NCI-H1105 treated with DMSO at 0.1 percent for 48 hours (cell line): ENCODE measurements at places on chromosomes 3 and 15.
A peak's percentile ranks its signal among the peaks of the same experiment; 100 is the strongest.

DNA sequence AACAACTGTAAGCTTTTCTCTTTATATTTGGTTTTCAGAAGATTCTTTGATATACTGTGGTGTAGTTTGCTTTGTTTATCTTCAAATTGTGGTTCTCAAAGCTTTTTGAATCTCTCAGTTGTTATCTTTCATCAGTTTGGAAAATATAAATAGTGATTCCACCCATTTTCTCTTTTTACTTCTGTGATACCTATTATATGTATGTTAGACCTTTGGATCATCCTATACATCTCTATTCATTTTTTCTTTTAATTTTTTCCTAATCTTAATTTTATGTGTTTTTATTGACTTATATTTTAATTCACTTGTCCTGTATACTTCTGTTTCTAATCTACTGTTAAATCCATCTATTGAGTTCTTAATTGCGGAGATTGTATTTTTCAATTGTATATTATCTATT, 160.7 kb upstream of the COL8A1 start:
- no peak for DNase-seq

- DNase-seq, result no peak
These were observed 454.8 kb upstream of the CBLB start for GRCh38 chr3:106323586-106323985.

DNA sequence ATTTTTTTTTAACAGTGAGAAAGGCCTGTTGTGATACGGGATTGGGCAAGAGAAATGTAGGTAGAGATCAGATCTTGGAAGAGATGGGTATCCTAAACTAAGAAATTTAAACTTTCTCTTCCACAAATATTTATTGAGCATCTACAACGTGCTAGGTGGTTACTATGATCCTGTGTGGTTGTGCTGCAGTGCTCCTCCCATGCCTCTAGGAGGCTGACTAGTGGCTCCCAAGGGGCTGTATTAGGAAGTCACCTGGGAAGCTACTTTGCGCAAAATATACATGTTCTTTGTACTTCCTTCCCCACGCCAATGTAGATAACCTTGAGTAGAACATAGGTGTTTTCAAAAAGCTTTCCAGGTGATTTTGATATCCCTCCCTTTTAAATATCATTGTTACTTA, 27.2 kb downstream of the USP3 start:
- DNase-seq, result no peak

- peak; percentile 14 for DNase-seq
These were observed 69.7 kb upstream of the LRRFIP2 start for GRCh38 chr3:37243820-37244748.

DNA sequence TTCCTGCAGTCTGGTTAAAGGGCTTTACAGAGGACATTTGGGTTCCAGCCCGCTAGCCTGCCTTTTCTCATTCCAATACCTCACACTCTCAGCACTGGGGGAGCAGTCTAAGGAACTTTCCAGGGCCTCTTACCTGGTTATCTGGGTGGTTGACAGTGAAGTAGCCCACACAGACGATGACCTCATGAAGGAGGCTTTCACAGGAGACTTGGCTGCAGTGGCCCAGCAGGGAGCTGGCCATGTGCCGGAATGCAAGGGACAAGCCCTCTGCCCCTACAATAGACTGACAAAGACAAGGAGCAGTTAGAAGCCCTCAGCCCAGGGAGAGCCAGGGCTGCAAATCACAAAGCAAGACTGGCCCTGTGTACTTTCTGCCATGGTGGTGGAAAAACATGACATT, 39.5 kb downstream of the ISL2 start:
- no peak for DNase-seq

DNA sequence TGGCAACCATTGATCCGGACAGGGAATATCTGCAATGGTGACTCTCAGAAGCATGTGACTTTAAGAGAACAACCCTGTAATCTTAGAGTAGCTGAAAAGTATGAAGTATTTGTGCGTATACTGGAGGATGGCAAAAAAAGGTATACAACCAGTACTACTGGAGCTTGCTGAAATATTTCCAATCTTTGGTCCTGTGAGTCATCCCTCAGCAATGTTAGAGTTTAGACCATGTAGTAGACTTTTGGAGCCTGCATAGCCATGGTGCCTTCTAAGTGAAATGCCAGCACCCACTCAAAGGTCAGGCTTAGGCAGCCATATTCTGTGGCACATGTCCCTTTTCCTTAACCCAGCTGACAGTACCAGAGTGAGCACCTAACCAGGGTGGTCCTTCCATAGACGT, 429.4 kb downstream of the NTRK3 start:
- no peak for DNase-seq

DNA sequence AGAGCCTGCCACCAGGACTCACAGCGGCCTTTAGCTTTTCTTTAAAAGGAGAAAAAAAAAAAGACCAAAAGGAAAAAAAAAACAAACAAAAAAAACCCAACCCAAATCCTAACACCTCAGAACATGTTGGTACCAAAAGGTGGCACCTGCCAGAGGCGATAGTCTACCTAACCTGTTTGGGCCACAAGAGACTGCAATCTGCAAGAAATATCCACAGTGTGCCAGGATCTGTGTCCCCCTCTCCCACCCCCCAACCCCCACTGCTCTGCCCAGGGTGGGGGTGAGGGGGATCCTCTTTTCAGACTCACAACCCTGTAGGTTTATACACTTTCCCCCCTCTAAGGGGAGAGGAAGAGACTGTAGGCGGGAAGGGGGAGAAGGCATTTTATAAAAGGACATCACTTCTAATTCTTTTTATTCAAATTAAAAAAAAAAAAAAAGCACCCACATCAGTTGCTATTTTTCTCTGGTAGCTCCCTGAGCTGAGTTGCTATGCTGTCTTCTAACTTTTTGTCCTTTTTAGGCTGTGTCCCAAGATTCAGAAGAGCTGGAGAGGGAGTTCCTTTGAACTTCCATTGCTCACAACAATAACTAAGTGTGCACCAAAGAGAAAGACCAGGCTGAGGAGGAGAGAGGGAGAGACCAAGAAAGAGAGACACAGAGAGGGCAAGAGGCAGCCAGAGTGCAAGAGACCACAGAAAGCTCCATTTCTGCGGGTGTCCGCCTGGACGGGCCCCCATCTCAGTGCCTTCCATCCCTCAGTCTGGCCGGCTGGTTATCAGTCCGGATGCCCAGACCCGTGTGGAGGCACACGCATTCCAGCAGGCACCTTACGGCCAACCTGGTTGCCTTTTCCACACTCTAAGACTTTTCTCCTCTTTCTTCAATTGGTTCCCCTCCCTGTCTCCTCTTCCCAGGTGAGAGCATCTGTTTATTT, 48.9 kb downstream of the TLE3 start:
- DNase-seq, result no peak

- peak; percentile 64 for DNase-seq
These were observed 17.6 kb upstream of the ALDH1L1 start for GRCh38 chr3:126197854-126198584.

DNA sequence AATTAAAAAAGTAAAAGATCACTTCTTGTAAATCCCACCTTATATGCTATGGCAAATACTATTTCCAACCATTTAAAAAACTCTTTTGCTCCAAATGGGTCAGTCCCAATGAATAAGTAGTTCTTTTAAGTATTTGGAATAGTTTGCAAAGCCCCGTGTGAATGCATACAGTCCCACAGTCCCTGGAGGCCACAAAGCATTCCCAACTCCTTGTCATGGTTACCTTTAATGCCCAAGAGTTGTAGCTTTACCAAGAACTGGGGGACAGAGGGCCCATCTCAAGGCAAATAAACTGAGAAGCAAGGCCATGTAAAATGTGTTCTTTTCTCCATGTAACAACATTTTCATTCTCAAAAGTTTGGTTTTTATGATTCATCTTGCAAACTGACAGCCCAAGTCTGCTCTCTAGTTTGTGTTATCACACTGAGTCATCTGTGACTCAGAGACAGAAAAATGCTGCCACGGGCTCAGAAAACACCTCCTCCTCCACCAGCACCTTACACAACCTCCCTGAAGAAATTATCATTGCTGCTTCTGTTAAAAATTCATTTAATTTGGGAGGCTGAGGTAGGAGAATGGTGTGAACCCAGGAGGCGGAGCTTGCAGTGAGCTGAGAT, 336.2 kb downstream of the ERC2 start:
- DNase-seq, result no peak

DNA sequence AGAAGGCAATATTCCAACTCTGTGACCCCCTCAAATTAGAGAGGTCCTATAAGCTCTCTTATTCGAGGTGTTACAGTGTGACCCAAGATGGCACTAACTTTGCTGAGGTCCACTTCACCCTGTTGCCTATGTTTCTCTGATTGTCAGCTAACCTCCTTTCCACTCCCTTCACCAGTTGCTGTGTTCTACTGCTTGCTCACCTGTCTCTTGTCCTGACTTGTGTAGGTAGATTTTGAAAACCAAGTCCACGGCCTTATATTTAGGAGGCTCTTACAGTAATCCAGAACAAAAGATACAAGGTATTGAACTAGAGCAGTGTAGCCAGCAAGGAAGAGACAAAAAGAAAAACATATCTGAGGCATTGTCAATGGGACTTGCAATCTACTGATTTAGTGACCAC, 20.1 kb upstream of the GSK3B start:
- no peak for DNase-seq

- DNase-seq, result peak; percentile 89
These were observed 5.0 kb downstream of the MEX3B start for GRCh38 chr15:82040862-82041261.

DNA sequence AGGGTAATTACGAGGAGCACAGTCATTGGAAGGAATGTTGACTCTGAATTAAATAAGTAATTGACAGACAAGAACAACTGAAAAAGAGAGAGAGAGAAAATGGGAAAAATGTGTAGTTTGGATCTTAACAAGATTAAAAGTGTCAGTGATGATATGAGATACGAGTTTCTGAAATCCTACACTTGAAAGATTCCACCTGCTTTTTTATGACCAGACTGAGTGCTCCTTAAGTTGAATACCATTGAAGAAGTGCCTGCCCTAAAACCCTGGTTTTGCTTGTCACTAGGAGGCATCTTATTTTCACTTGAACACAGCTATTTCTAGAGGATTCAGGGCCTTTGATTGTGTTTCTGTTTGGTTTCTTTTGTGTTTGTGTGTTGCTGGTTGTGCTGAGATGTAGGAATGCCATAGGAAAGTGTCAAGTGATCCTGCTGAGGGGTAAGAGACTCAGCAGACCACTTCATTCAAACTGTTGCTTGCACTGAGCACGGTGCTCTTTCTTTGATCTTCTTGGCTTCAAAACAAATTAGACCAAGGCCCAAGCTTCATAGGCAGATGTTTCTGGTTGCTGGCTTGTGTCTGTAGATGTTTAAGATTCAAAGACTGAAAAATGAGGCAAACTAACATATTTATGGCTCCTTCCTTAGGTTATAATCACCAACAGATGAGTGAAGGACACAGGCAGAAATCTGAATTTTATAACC, 17.2 kb upstream of the ABHD10 start:
- DNase-seq, result no peak

- DNase-seq, result peak; percentile 15
These were observed 16.4 kb downstream of the GPR160 start for GRCh38 chr3:170054204-170054603.

GRCh38 chr3:102017784-102018183, 168.5 kb downstream of the NFKBIZ start:
- DNase-seq, result no peak

- no peak for DNase-seq
These were observed 27.6 kb upstream of the XYLB start for GRCh38 chr3:38318766-38319671.

GRCh38 chr3:42547401-42547945, 34.3 kb downstream of the SEC22C start:
- DNase-seq, result peak; percentile 23

DNA sequence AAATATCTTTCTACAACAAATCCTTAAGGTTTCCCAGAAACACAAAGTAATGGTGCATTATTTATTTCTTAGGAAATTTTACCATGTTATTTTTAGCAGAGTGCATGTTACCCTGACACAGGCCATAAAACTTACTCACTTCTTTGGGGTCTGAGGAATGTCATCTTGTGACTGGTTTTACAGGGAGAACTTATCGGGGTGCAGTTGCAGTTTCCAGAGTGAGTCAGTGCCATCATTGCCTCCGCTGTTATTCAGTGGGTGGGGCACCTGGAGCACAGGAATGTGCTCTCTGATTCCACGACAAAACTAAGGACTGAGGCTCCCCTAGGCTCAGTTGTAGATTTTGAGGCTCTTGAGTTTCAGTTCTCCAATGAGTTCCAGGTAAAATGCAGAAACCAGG, 11.1 kb upstream of the GREM1 start:
- no peak for DNase-seq

GRCh38 chr15:83555383-83555782, 98.5 kb upstream of the ADAMTSL3 start:
- DNase-seq, result no peak

DNA sequence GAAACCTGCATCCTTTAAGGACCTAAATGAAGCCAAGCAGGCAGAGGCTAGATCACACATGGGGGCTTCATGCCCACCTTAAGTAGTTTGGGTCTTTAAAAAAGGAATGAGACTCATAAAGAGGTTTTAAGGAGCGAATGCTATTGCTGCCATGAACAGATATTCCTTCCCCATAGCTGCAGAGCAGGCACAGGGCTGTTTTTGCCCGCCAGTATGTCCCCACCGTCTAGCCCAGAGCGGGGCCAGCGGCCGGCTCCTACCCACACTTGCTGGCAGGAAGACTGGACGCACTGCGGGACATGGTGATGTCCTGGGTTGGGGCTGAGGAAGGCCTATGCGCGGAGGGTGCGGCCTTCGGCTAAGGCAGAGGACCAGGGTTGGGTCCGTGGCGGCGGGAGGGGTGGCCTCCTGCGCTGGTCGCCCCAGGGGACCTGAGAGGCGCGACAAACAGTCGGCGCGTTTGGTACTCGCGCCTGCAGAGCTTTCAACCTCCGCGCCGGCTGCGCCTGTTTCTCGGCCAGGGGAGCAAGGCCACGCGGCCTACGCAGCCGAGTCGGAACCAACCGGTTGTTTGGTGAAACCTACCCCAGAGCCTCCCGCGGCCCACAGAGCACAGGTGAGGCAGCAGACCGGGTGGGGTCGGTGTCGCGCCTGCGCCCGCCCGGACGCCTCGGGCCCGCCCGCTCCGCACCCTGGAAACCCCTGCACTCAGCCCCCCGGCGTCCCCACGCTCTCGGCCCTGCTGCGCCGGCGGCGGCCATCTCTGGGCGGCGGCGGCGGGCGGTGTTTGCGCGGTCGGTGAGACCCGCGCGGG, at the start of gene FAIM:
TSS of gene FAIM (plus strand) at position 450 of the 814 bp plus-strand sequence. CDS start 10,956 bp downstream, outside the sequence.
- peak; percentile 90 for DNase-seq

GRCh38 chr3:177476495-177476894, 279.2 kb upstream of the TBL1XR1 start:
- peak; percentile 49 for DNase-seq

DNA sequence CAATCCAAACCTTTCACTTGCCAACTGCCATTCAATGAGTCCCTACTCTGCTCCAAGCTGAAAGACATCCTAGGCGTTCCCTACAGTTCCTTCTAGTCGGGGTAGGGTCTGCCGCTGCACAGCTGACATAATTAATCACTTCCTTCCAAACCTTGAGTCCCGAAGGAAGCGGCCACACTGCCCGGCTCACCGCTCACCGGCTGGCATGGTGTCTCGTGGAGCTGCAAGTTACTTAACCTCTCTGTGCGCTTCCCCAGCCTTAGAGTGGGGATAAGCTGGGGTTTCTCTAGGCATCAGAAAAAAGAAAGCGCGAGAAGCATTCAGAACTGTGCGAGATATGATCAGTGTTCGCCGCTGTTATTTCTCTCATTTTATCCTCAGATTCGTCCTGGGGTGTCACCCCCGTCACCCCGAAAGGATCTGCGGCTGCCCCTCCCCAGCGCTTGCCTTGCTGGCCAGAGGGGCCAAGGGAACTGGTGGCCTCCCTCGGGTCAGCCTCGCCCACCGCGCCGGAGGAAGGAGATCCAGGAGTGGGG, 748 bp downstream of the MRPS25 start:
- DNase-seq, result no peak

GRCh38 chr3:160091441-160091840, 102.8 kb downstream of the IL12A start:
- no peak for DNase-seq

- no peak for DNase-seq
These were observed 131.2 kb upstream of the TGFBR2 start for GRCh38 chr3:30475038-30475808.

- DNase-seq, result peak; percentile 36
These were observed 41.1 kb upstream of the SKOR1 start for GRCh38 chr15:67784090-67784781.
